Stimulated activated CD8-positive, alpha-beta memory T cell treated with anti-CD3 and anti-CD28 coated beads, Interleukin-2, amount 100 ng/mL, for 1 hour (primary cell): ENCODE measurements at places on chromosomes 1 and 21.

DNA sequence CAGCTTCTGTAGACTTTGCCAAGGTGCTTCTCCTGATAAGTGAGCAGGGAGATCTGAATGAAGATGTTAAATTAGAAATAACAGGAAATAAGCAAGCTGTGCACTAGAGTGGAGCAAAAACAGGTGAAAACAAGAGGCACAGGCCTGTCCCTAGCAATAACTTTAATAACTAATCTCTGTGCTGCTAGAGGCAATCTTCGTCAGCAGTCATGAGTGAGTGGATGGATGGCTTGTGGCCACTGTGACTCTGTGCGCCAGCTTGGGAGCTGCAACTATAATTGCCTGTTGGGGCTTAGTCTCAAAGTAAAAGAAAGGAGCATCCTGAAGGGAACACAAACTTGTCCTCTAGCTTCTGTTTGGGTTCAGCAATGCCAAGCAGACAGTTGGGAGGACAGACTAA is 240.3 kb downstream of the HHIPL2 start:
- DNase-seq, result no peak

GRCh38 chr1:232191560-232191959 is 438.4 kb downstream of the SIPA1L2 start:
- no peak for DNase-seq

DNA sequence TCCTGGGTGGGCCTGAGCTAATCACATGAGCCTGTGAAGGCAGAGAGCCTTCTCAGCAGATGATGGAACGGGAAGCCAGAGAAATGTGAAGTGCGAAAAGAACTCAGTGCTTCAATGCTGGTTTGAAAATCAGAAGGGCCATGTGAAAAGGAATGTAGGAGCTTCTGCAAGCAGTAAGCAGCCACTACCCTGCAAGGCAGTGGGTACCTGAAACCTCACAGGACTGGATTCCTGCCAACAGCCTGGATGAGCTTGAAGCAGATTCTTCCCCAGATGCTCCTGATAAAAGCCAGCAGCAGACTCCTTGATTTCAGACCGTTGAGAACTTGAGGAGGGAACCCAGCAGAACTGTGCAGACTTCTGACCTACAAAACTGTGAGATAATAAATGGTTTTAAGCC is 158.6 kb downstream of the SYT2 start:
- no peak for DNase-seq

- DNase-seq, result no peak
These were observed 21.8 kb downstream of the HIPK1 start for GRCh38 chr1:113950908-113951307.

GRCh38 chr1:183568176-183569021 is 21.9 kb downstream of the NCF2 start:
- DNase-seq, result no peak

GRCh38 chr1:26784023-26784871 is 3.5 kb upstream of the PIGV start:
- DNase-seq, result no peak

- DNase-seq, result no peak
These were observed 286.6 kb upstream of the FMN2 start for GRCh38 chr1:239805042-239805441.

DNA sequence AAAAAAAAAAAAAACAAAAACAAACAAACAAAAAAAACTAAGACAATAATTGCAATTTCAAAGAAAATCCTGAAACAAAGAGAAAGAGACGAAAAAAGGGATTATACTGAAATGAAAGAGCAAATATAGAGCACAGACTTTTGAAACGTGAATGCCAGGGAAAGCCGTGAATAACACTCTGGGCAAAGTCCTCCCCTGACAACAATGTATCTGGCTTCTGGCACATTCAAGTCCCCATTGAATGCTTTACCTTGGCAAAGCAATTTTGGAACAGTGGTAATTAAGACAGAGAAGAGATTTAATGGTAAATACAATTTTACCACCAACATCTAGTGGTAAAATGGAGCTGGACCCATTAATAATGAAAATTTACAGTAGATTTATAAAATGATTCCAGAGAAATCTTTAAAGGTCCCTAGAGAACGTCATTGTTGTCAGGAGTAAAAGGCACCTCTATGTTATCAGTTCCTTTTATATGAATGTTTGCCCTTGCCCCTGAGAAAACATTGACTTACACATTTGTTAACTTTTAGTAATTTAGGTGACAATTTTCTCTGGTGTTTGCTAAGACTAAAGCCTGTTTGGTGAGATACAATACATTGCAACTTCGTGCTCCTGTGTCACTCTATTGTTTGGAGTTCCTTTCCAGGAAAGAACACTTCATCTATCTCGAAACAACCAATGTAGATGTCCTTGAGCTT is 89.7 kb downstream of the GREM2 start:
- no peak for DNase-seq

GRCh38 chr1:226649780-226650179 is 89.3 kb downstream of the ITPKB start:
- DNase-seq, result no peak

DNA sequence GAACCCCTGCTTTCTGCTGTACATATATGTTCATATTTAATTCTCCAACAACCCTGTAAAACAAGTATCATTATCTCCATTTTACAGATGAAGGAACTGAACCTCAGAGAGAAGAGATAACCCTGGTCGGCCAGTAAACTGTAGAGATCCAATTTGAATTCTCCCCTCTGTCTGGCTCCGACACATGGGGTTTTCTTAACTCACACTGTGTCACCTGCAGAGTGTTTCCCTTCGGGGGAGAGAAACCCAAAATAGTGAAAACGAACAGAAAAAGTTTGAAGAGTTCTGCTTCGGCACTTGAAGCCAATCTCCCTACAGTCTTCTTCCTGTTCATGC is 17.4 kb upstream of the BCAR3 start:
- no peak for DNase-seq

DNA sequence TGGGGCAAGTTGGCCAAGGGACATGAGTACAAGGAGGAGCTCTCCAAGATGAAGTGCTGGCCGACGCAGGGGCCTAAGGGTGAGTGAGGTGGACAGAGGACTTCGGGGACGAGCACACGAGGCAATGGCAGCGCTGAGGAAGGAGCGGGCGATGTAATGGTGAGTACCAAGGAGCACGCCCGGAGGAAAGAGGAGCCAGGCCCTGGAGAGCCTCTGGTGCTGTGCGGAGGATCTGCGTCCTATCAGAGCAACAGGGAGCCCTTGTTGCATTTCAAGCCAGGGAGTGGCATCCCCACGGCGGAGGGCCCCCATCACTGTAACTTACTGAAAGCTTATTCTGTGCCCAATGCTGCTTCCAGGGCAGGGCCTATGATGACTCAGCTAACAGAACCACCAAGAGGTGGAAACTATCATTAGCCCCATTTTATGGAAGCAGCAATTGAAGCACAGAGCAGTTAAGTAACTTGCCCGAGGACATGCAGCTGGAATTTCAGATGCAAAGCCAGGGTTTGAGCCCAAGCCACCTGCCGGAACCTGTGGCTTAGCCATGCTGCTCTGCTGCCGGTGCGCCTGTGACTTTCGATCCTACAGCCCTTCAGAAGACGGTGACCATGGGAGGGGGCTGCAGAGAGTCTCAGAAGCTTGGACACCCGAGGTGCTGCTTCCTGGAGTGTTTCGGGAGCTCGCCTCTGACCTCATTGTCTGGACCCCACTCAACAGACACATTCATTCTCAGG is 17.6 kb upstream of the AJAP1 start:
- DNase-seq, result no peak

DNA sequence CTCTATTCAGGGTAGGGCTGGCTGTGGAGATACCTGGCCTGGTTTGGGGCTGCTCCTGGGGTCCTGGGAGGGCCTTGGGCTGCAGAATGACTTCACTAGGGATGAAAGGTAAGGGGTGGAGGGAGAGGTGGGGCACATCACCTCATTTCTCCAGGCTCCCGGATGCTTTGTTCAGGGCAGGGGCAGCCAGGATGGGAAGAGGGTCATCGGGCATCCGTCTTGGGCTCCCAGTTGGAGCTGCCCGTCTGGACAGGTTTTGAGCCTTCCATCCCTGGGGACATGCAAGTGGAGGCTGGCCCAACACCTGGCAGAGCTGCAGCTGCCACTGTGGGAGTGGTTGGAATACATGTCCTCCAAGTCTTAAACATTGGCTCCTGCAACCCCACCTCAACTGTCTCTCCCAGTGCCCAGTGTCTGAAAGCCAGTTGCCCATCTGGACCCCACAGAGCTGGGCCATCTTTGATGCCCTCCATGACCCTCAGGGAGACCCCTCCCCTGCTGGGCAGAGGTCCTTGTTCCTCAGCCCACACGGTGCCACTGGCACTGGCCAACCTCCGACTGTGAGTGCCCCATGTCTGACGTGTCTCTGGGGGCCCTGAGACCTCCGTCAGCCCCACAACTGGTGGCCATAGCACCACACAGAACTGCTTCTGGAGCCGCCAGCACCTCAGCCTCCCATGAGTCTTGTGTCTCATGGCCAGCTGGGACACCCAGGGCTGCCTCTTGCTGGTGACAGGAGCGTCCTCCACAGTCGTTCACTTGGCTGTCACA is 52.8 kb downstream of the TRIM11 start:
- DNase-seq, result no peak

DNA sequence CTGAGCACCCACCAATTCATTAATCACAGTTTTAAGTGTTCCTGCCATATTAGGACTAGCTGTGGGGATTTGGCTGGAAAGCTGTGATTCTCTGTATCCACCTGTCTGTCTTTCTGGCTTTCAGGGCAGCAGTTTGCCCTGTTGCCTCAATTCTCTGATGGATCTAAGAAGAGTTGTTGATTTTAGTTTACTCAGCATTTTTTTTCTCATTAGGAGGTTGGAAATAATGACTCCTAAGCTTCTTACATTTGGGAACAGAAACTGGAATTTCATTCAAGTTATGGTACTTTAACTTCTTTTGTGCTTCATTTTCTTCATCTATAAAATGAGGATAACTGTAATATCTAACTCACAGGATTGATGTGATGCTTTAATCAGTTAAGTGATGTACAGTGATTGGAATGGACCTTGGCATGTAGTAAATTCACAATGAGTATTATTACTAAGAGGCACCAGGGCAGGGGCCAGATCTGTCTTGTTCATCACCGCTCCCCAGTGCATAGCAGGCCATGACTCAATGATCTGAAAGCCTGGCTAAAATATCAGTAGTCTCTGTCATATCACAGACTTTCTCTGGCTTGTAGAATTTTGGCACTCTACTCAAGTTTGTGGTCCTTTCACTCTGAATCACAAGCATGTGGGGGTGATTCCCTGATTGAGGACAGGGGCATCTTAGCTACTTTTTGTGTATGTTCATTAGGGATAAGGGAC is 51.4 kb upstream of the GREM2 start:
- no peak for DNase-seq

DNA sequence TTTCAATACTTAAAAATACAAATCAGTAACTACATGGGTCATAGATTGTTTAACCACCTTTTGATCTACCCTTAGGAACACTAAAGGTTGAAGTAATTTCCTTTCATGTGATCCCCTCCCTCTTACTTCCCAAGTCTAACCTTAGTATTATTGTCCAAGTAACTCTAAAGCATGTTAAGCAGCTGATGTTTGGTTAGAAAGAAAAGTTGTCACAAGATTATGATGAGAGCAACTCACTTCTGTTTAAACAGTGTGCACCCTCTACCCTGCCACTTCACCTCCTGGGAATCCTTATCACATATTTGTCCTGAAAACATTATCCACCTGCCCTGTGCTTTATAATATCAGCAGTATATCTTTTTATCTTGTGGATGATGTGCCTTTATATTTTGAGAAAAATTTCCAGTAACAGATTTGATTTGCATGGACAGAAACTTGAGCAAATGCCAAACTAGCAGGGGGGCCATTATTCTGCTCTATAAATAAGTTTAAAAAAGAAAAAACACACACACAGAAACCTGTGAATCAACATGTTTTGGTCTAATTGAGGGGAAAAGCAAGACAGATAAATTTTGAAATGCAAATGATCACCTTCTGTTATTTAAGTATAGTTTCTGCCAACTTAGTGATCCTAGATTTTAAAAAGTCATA is 194.3 kb downstream of the RPS6KC1 start:
- DNase-seq, result no peak

GRCh38 chr1:94334764-94335163 is 83.4 kb upstream of the ABCD3 start:
- no peak for DNase-seq

DNA sequence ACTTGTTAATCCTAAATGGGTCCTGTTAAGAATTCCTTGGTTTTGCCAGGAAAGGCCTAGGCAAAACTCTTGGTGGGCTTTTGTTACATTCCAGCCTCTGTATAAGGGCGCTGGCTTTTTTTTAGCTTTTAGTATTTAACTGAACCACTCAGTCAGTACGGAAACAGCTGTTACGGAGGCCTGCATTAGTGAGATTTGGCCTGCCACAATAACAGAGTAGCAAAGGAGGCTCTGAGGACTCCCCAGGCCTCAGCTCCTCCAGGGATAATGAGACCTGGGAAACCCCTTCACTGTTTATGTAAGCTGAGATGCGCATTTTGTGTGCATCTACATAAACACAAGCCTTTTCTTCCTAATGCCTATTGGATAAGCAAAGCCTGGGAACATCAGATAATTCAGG is 210.2 kb downstream of the APP start:
- DNase-seq, result no peak

DNA sequence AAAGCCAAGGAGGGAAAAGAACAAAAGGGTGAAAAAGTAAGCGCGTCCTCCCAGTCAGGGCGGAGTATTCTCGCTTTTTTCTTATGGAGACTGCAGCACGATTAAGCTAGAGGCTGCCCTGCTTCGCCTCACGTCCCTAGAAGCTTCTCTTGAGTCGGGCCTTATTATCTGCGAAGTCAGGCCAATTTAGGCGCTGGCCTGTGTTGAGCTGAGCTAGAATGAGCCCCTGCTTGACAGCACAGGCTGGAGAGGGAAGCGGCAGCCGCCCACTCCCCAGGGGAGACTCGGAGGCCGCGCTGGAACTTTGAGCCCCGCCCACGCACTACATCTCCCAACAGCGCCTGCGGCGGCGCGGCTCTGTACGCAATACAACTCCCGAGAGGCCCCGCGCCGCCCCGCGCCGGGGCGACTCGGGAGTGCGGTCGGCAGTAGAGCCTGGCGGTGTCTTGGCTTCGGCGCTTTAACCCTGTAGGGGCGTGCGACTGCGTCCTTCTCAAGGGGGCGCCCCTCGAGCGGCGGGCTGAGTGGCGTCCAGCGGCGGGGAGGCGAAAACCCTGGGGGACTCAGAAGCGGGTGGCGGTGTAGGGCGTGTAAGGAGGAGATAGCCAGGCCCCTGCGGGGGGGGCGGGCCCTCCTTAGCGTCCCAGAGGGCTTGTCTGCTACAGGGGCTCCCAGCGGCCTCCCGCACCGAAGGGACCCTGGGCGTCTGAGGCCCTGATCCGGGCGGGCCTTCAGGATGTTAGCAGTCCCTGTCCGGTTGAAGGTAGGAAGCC is 888 bp downstream of the ZNF436 start:
- DNase-seq, result peak; percentile 64

GRCh38 chr1:155471026-155471425 is 91.6 kb downstream of the ASH1L start:
- DNase-seq, result no peak

- no peak for DNase-seq
These were observed 6.4 kb downstream of the SMAP2 start for GRCh38 chr1:40379785-40380452.

- DNase-seq, result no peak
These were observed 402.8 kb downstream of the MATN1 start for GRCh38 chr1:30320581-30320890.
